Uterus (tissue), 4 donors: ENCODE measurements at places on chromosomes 4 and X. TPM values are rescaled to one million over a fixed set of nuclear protein-coding genes. Genes with fewer than 3 reads are reported as not detected.

The SHROOM3 gene
- 24.1 TPM for total RNA-seq

- no peak overlapping the region for H3K4me3 ChIP-seq
- H3K4me1 ChIP-seq, result no peaks in the 10 kb centered on the region
- H3K27ac ChIP-seq, result no peak overlapping the region
- H3K27me3 ChIP-seq, result no peaks in the 10 kb centered on the region
- no peaks in the 10 kb centered on the region for H3K36me3 ChIP-seq
Observed at GRCh38 chrX:5250106-5250505, 978.6 kb downstream of the NLGN4X start.

- H3K4me3 ChIP-seq, result no peak overlapping the region
- no peaks in the 10 kb centered on the region for H3K4me1 ChIP-seq
- no peaks in the 10 kb centered on the region for H3K36me3 ChIP-seq
- no peak overlapping the region for H3K27ac ChIP-seq
- no peaks in the 10 kb centered on the region for H3K27me3 ChIP-seq
Observed at GRCh38 chrX:82224961-82225360, 1023.1 kb downstream of the SH3BGRL start.

- H3K27me3 ChIP-seq, result no peaks in the 10 kb centered on the region
- no peak overlapping the region for H3K27ac ChIP-seq
- DNase-seq, result peak; percentile 62
- H3K4me1 ChIP-seq, result no peaks in the 10 kb centered on the region
- no peak overlapping the region for H3K4me3 ChIP-seq
Observed at GRCh38 chrX:13646154-13646549, 6.8 kb upstream of the TCEANC start.

- H3K4me1 ChIP-seq, result no peaks in the 10 kb centered on the region
- H3K27me3 ChIP-seq, result no peaks in the 10 kb centered on the region
- no peak overlapping the region for H3K4me3 ChIP-seq
- no peak for DNase-seq
- no peaks in the 10 kb centered on the region for H3K36me3 ChIP-seq
- H3K27ac ChIP-seq, result no peak overlapping the region
Observed at GRCh38 chr4:82287720-82288119, 86.1 kb downstream of the HNRNPD start.

The SLC2A9 gene
- total RNA-seq, result 7.7 TPM

DNA sequence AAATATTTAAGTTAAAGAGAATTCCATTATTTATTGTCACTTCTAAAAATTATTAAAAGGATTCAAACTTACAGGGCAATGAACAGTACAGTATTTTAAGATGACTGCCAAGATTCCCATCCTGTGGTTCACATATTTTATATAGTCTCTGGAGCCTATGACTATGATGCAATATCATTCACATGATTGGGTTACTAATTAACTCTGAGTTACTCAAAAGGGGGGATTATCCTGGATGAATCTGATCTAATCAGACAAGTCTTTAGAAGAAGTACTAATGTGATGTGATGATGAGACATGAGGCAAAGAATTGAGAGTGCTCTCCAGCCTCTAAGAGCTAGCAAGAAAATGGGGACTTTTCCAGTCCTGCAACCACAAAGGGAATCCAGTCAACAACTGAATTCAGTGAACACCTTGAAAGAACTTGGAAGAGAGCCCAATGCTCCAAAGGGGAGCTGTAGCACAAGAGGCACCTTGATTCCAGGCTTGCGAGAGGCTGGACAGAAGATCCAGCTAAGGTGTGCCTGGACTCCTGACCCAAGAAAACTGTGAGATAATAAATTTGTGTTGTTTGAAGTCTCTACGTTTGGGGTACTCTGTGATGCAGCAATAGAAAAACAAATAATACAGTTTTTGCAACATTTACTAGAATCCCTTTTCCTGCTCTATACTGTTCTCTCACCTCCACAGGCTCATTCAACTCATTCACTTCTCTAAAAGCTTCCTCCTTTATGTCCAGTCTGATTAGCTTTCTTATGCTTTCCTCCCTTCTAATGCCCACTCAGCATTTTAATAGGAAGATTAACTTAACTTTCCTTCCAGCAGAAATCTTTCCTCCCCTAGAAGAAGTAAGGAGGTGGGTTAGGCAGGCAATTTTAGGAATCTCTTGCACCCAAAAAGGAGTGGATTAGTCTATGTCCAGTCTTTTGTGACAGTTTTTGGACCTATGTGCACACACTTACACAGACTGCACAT, 133.8 kb upstream of the LCORL start:
- no peak for DNase-seq
- no peaks in the 10 kb centered on the region for H3K27me3 ChIP-seq
- no peaks in the 10 kb centered on the region for H3K36me3 ChIP-seq
- no peaks in the 10 kb centered on the region for H3K4me1 ChIP-seq
- no peak overlapping the region for H3K27ac ChIP-seq

- H3K36me3 ChIP-seq, result no peaks in the 10 kb centered on the region
- no peaks in the 10 kb centered on the region for H3K27me3 ChIP-seq
- no peaks in the 10 kb centered on the region for H3K4me1 ChIP-seq
- no peak overlapping the region for H3K27ac ChIP-seq
- no peak overlapping the region for H3K4me3 ChIP-seq
Observed at GRCh38 chrX:16979226-16979625, 32.8 kb downstream of the REPS2 start.

DNA sequence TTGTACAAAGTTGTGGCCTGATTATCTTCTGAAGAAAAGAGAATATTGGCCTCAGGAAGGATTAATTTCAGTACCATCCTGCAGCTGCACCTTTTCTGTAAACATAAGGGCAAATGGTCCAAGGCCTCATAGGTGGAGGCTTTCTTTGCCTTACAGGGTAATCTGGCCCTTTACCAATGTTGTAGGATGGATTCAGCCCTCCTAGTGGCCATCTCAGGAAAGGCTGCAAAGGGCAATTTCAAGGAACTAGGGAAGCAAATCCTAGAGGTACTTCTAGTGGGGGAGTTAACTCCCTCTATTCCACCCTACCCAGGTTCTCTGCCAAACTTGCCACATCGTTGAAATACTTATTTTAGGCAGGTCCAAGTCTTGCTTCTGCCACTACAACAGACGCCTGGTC, 57.6 kb downstream of the UGT2B11 start:
- DNase-seq, result no peak
- H3K4me1 ChIP-seq, result no peaks in the 10 kb centered on the region
- no peaks in the 10 kb centered on the region for H3K27me3 ChIP-seq
- H3K4me3 ChIP-seq, result no peak overlapping the region
- H3K27ac ChIP-seq, result no peak overlapping the region

The RLIM gene
- 82.5 TPM for total RNA-seq

- no peaks in the 10 kb centered on the region for H3K4me1 ChIP-seq
- H3K36me3 ChIP-seq, result no peaks in the 10 kb centered on the region
- no peak overlapping the region for H3K27ac ChIP-seq
- H3K4me3 ChIP-seq, result no peak overlapping the region
- no peak for DNase-seq
Observed at GRCh38 chr4:76694056-76694455, 203.9 kb downstream of the SOWAHB start.

DNA sequence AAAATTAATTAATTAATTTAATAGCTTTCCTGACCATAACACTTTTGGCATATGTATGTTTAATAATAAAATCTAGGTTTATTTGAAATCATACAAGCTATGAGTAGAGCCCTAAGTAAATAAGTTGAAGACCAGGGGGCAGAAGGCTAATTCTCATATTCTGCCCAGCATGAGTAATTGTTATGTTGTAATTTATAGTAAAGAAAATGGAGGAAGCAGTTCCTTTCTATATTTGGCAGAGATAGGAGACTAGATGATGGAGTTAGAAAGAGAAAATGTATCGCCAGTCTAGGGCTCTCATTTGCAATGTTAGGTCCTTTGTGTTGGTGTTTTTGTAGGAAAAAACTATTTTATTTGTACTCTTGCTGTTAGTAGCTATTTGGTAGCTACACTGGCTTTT, 89.1 kb downstream of the FNIP2 start:
- H3K27ac ChIP-seq, result no peak overlapping the region
- H3K36me3 ChIP-seq, result no peaks in the 10 kb centered on the region
- DNase-seq, result no peak
- no peaks in the 10 kb centered on the region for H3K27me3 ChIP-seq
- H3K4me1 ChIP-seq, result no peaks in the 10 kb centered on the region

GRCh38 chr4:5143940-5144339, 92.7 kb downstream of the STK32B start:
- no peaks in the 10 kb centered on the region for H3K36me3 ChIP-seq
- H3K27me3 ChIP-seq, result no peaks in the 10 kb centered on the region

GRCh38 chr4:59247032-59247431, 1953.1 kb upstream of the ADGRL3 start:
- no peak for DNase-seq
- no peaks in the 10 kb centered on the region for H3K27me3 ChIP-seq
- H3K27ac ChIP-seq, result no peak overlapping the region
- H3K4me1 ChIP-seq, result no peaks in the 10 kb centered on the region
- H3K36me3 ChIP-seq, result no peaks in the 10 kb centered on the region

GRCh38 chrX:145190801-145191389, 56.4 kb upstream of the SPANXN1 start:
- no peaks in the 10 kb centered on the region for H3K4me1 ChIP-seq
- H3K27me3 ChIP-seq, result no peaks in the 10 kb centered on the region
- H3K4me3 ChIP-seq, result no peak overlapping the region
- H3K27ac ChIP-seq, result no peak overlapping the region

- no peak overlapping the region for H3K27ac ChIP-seq
- no peak overlapping the region for H3K4me3 ChIP-seq
- no peak for DNase-seq
- H3K27me3 ChIP-seq, result no peaks in the 10 kb centered on the region
- no peaks in the 10 kb centered on the region for H3K36me3 ChIP-seq
Observed at GRCh38 chr4:182307746-182308145, 64.5 kb downstream of the TENM3 start.

GRCh38 chr4:173529477-173530325, at the start of gene HAND2:
HAND2 (minus strand) TSS chr4:173530229; CDS start chr4:173529289, 940 bp downstream.
- H3K4me1 ChIP-seq, result no peaks in the 10 kb centered on the region
- no peaks in the 10 kb centered on the region for H3K27me3 ChIP-seq
- peak within 1 kb of the TSS; percentile 98 for H3K27ac ChIP-seq
- H3K36me3 ChIP-seq, result no peaks in the 10 kb centered on the region
- peak; percentile 96 for DNase-seq

GRCh38 chr4:184550476-184550875, 76.1 kb upstream of the IRF2 start:
- no peak overlapping the region for H3K27ac ChIP-seq

GRCh38 chr4:162457071-162457865, 293.5 kb upstream of the FSTL5 start:
- no peaks in the 10 kb centered on the region for H3K4me1 ChIP-seq
- no peaks in the 10 kb centered on the region for H3K36me3 ChIP-seq
- H3K27ac ChIP-seq, result no peak overlapping the region
- no peak overlapping the region for H3K4me3 ChIP-seq
- no peak for DNase-seq

The CITED1 gene
- total RNA-seq, result not detected

The MID2 gene
- total RNA-seq, result 48.8 TPM

- no peak for DNase-seq
- no peaks in the 10 kb centered on the region for H3K27me3 ChIP-seq
- H3K4me3 ChIP-seq, result peak overlapping the region; percentile 43
- no peaks in the 10 kb centered on the region for H3K36me3 ChIP-seq
Observed at GRCh38 chr4:47486231-47486673, 1.2 kb downstream of the ATP10D start.

DNA sequence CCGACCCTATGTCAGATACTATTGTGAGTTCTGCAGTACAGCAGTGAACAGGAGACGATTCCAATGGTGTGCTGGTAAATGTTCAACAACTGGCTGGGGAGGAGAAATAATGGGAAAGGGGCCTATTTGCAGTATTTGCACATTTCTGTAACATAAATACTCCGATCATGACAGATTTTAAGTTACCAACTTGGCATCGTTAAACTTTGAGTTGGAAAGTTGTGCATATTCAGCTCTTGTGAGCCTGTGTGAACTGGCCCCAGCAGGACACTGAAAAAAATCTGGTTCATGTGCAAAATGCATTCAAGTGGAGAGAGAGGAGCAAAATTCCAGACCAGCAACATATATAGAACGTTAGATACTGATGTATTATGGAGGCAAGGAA, 175.0 kb downstream of the MAPK10 start:
- no peak overlapping the region for H3K4me3 ChIP-seq
- H3K27me3 ChIP-seq, result no peaks in the 10 kb centered on the region
- no peak for DNase-seq
- no peaks in the 10 kb centered on the region for H3K36me3 ChIP-seq
- no peaks in the 10 kb centered on the region for H3K4me1 ChIP-seq

GRCh38 chr4:58090539-58090938, 980.4 kb upstream of the IGFBP7 start:
- no peaks in the 10 kb centered on the region for H3K4me1 ChIP-seq
- no peaks in the 10 kb centered on the region for H3K36me3 ChIP-seq
- no peak overlapping the region for H3K27ac ChIP-seq
- no peak overlapping the region for H3K4me3 ChIP-seq
- H3K27me3 ChIP-seq, result no peaks in the 10 kb centered on the region

The ETDA gene
- total RNA-seq, result not detected

DNA sequence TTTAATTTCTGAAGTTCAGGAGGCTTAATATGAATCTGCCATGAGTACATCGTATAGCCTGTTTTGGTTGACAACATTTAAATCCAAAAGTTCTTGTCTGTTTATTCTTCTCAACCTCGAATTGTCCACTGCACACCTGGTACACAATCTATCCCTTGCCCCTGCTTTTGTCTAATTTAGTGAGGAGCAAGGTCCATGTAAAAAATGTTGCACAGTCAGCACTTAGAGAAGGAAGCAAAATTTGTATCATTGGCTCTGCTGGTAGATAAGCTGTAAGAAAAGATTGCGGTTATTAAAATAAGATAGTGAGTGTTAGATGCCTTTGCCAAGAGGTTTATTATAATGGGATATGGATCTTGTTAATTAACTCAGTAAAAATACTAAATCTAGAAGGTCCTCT, 761.5 kb downstream of the RAPGEF2 start:
- DNase-seq, result no peak
- H3K27ac ChIP-seq, result no peak overlapping the region
- no peaks in the 10 kb centered on the region for H3K4me1 ChIP-seq
- no peak overlapping the region for H3K4me3 ChIP-seq
- no peaks in the 10 kb centered on the region for H3K27me3 ChIP-seq
- no peaks in the 10 kb centered on the region for H3K36me3 ChIP-seq
